ENCODE measurements at places on chromosomes 16 and 17.

DNA sequence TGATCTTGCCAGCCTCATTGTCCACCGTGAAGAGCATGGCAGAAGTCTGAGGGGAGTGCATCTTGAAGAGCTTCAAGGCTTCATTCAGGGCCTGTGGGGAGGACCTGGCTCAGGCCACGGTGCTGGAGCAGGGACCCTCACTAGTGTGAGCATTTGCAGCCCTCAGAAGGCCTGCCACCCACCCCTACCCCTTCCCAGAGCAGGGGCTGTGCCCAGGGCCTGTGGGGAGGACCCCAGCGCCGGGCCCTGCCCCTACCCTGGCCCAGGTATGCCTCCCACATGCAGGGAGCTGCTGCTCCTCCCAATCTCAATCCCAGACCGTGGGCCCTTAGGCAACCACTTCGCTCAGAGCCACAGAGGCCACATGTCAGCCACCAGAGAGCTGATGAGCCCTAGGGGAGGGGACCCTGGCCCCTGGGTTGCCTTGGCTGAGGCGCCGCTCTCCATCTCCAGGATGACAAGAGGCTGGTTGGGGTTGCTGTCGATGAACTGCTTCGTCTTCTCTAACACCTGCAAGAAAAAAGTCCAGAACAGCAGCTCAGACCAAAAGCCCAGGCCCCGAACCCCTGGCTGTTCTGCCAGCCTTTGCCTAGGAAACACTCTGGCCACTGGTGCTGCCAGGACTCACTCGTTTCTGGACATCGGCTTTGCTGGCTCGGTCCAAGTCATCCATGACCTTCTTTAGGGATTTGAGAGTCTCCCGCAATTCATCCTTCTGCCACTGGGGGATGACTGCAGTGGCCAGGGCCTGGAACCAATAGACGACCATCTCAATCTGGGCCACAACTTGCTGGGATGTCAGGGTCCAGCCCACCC, 1.8 kb upstream of the EXOSC6 start:
- peak; percentile 24 for DNase-seq

GRCh38 chr16:15705064-15705565, 55.1 kb downstream of the NDE1 start:
- DNase-seq = no peak

GRCh38 chr17:55259684-55260111, 5.1 kb upstream of the HLF start:
- DNase-seq = no peak

DNA sequence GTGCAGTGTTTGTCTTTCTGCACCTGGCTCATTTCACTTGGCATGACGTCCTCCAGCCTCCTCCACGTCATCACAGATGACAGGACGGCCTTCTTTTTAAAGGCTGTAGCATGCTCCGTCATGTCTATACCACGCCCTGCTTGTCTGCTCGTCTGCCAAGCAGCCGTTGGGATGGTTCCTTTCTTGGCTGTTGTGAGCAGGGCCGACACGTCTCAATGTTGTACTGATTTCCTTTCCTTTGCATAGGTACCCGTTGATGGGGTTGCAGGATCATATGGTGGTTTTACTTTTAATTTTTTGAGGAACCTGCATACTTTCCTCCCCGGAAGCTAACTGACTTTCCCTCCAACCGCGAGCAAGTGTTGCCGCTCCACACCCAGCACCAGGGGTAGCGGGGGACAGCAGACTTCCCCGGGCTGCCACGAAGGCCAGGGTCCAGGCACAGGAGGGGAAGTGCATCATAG, 212.2 kb upstream of the ZNF469 start:
- DNase-seq = no peak

DNA sequence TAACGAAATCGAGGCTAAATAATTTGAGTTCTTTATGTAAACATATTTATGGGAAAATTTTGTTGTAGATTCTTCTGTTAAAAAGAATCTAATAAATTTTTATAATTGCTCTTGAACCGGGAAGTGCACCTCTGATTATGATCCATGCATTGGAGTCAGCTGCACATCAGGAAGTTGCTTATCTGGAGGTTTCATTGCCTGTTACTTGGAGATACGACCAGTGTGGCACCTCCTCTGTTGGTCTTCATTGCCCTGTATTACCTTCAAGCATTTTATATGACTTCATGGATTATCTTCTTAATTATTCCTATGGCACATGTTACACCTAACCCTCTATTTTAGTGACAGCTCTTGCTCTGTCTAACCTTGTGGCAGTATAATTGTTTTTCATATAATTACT, 312.6 kb upstream of the TBX2 start:
- DNase-seq = no peak

- no peak for DNase-seq
Observed at GRCh38 chr16:2996298-2996697, 16.1 kb upstream of the PKMYT1 start.

DNA sequence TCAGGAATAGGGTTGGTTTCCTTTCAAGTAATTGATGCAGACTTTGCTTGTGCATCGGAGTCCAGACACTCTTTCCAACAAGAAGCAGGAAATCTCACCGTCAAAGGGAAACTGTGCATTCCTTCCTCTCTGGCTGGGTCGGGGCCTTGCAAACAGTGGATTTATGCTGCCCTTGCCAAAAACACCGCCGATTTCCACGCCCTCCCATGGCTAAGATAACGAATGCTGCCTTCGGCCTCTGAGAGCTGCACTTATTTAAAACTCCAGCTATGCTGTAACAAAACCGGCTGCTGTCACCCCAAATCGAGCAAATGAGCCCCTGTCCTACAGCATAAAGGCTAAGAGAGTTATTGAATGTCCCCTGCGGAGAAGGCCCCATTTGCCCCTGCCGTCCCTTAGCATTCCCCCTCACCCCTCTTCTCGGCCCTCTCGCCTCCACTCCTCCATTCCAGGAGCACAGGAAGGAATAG, 275.5 kb upstream of the IRX5 start:
- DNase-seq = no peak

DNA sequence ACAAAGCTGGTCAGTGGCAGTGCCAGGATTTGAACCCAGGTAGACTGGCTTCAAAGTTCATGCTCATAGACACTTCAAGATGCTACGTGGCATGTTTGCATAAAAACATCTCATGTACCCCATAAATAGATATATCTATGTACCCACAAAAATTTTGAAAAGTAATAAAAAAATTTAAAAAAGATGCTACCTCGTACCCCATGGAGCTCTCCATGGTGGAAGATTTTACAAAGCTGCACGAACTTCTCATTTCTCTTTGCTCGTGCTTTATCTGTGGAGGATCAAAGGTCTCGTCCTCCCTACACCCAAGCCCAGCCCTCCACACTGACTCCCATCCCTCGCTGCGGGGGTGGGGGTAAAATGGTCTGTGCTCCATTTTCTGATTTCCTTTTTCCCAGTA, 135.5 kb downstream of the HAPSTR1 start:
- no peak for DNase-seq

DNA sequence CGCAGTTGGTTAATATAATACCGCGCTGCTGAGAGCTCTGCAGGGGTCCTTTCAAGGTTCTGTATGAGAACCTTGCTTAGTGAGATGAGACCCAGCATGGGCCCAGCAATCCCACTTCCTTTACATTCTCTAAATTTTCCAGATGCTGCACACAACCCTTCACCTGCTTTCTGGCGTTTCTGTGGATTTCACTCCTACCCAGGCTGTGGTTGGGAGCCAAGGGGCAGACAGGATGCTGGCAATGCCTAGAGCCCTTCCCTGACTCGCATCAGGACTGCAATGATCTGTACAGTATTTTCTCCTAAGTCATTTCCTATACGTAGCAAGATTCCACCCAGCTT, 10.1 kb upstream of the PIPOX start:
- DNase-seq = no peak

- DNase-seq = no peak
Observed at GRCh38 chr16:56316545-56316944, 108.8 kb downstream of the AMFR start.

DNA sequence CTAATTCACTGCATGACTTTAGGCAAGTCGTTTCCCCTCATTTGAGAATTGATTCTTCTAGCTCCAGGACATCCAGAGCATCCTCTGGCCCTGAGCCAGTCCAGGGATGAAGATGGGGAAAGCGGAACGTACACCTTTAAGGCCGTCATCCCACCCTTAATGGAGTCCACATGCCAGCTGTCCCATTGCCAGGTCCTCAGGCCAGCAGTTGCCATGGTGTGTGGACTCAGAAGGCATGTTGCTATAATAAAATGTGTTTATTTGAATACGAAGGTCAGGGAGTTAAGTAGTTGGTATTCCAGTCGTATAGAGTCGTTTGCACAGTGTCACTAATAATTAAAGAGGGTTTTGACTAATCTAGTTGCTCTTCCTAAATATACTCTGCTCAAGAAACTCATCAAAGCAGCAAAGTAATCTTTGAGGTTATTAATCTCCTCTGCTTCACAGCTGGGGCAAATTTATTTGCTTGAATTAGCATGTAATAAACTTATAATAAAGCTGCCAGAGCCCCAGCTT, 30.4 kb downstream of the CCDC182 start:
- DNase-seq = no peak

Data from T-helper 1 cell (primary cell).